CD4-positive, alpha-beta T cell treated with Interleukin-12 subunit alpha and Interleukin-12 subunit beta, for 1 hour (primary cell): ENCODE measurements at places on chromosomes 16 and 17.

- no peak for DNase-seq
These were observed 156.0 kb downstream of the GSG1L start for GRCh38 chr16:27907457-27907972.

DNA sequence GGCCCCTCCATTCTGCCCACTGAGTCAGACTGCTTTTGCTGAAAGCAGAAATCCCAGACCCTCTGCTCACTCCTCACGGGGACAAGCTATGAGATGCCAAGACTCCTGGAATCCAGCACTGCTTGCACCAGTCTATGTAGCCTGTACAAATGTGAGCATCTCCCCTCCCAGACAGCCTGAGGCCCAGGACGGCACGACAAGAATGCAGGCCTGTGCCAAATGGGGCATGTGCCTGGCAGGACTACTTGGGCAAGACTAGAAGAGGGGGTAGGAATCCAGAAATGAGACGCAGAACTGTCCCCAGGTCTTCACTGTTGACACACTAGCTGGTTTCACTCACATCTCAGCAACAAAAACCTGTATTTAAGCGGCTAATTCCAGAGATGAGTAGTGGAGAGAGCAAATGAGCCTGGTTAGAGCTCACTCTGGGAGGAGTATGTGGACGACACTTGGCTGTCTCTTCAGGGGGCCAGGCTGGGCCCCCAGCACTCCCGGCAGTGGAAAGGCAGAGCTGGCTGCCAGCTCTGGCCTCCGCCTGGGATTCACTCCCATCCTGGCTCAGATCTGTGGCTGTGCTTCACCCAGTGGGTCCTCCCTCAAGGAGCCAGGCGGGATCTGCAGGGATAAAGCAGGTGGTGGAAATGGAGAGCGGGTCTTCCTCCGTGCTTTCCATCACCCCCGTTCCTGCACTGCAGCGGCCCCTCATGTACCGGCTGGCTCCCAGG, 2.9 kb upstream of the MYO1C start:
- no peak for DNase-seq

- DNase-seq: no peak
These were observed 46.5 kb upstream of the IRX6 start for GRCh38 chr16:55277536-55277935.

DNA sequence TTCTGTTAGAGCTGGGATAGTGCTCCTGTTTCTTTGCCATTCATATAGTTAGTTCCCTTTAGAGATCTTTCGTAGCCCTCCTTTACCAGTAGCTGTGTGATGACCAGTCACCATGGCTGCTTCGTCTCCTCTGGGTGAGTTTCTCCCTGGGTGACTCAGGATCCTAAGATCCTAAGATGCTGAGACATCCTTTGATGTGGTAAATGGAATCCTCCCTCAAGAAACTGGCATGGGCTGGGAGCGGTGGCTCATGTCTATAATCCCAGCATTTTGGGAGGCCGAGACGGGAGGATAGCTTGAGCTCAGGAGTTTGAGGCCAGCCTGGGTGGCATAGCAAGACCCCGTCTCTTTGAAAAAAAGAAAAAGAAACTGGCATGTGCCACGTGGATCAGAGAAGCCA, 5.9 kb downstream of the PHAF1 start:
- DNase-seq: no peak

DNA sequence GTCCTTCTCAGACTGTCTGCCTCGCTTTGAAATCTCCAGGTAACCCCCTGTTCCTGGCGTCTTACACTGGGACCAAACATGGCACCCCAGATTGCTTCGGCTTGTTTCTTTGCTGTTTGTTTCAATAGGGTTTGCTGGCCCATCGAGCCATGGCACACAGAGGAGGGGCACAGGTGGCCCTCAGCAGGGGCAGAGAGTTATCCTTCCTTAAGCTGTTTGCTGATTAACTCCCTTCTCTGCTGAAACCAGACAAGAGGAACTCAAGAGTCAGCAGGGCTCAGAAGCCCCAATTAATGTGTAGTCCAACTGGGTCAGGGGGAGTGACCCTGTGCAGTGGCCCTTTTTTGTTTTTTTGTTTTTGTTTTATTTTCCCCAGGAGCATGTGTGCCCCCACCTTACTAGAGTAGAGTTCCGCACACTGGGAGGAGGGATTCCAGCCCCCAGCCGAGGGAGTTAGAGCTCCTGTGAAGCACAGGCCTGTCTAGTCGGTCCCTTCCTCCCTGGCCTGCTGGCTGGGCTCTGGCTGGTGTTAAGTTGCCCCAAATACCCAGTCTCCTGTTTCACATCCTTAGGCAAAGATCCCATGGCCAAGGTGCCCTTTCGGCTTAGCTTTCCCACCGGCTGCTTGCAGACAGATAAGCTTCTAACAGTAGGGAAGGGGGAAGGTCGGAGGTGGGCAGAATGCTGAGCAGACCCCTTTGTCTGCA, 39.3 kb downstream of the YPEL2 start:
- no peak for DNase-seq

- no peak for DNase-seq
These were observed 43.4 kb downstream of the IRX6 start for GRCh38 chr16:55367301-55367811.

- no peak for DNase-seq
These were observed 314.7 kb downstream of the CDH8 start for GRCh38 chr16:61721544-61721943.

- DNase-seq: no peak
These were observed 3.9 kb downstream of the UNC119 start for GRCh38 chr17:28548417-28549130.
